ENCODE measurements at places on chromosomes 7 and 10. TPM values are rescaled to one million over a fixed set of nuclear protein-coding genes. Genes with fewer than 3 reads are reported as not detected.

The PRKAR2B gene
- polyA plus RNA-seq = 96.0 TPM

The CYREN gene
- polyA plus RNA-seq = 31.2 TPM

The BAZ1B gene
- polyA plus RNA-seq = 50.6 TPM

The SGMS1 gene
- polyA plus RNA-seq = 25.0 TPM

The ELN gene
- polyA plus RNA-seq = 114 TPM

The PFKP gene
- polyA plus RNA-seq = 178 TPM

The PRKAG2 gene
- 37.5 TPM for polyA plus RNA-seq

The AHR gene
- polyA plus RNA-seq = 8.4 TPM

The GSTO1 gene
- polyA plus RNA-seq = 45.9 TPM

The GPAM gene
- polyA plus RNA-seq = 24.3 TPM

The SFTPA1 gene
- not detected for polyA plus RNA-seq

The MUC3A gene
- 1.9 TPM for polyA plus RNA-seq

The MYH16 gene
- not detected for polyA plus RNA-seq

The XRCC2 gene
- 5.9 TPM for polyA plus RNA-seq

The KCNMA1 gene
- 36.2 TPM for polyA plus RNA-seq

The CLCN1 gene
- polyA plus RNA-seq = 0.06 TPM

The FGF8 gene
- 1.7 TPM for polyA plus RNA-seq

The LEP gene
- not detected for polyA plus RNA-seq

The MUC12 gene
- 2.2 TPM for polyA plus RNA-seq

The CPA4 gene
- polyA plus RNA-seq = 0.84 TPM

The SAP25 gene
- 3.4 TPM for polyA plus RNA-seq

The RARRES2 gene
- polyA plus RNA-seq = 91.8 TPM

The LIPM gene
- not detected for polyA plus RNA-seq

The EMX2 gene
- polyA plus RNA-seq = 1.1 TPM

The GALNT17 gene
- 54.8 TPM for polyA plus RNA-seq

The UROS gene
- polyA plus RNA-seq = 88.6 TPM

The C10orf53 gene
- polyA plus RNA-seq = not detected

The ADCY1 gene
- polyA plus RNA-seq = 79.2 TPM
